ENCODE measurements at places on chromosomes 1 and 21.

DNA sequence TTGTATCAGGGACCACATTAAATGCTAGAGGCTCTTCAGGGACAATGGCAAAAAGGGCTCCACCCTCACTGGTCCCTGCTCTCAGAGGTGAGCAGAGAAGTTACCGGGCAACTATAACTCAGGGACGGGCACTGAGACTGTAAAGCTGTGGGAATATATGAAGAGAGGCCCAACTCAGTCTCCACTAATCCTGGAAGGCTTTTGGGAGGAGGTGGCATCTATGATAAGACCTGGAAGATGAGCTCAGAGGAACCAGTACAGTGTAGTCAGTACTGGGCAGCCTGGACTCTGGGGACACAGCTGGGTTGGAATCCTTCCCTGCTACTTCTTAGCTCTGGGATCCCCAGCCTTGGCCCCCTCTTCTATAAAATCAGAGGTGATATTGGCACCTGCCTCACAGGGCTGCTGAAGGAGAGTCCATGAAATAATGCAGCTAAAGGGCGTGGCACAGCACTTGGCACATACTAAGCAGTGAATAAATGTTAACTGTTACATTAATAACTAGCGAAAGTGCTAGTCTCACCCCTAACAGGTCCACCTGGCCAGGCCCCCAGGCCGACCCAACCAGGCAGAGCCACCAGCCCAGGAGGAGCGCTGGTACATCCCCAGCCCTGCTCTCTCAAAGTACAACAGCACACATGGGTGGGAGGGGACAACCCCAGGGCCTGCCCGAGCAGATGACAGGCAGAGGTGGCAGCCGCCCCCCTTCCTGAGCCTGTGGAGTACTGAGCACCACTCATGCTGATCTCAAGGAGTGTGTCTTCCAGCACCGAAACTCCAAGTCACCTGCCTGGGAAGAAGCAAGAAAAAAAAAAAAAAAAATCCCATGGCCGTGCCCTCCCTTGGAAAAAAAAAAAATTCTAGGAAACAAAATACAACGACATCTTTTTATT, 62.7 kb downstream of the CASZ1 start:
- DNase-seq = peak; percentile 69

- DNase-seq = no peak
These were observed 1132.4 kb upstream of the B3GALT2 start for GRCh38 chr1:194318790-194319280.

- peak; percentile 30 for DNase-seq
These were observed 294.2 kb downstream of the KIF26B start for GRCh38 chr1:245448975-245449431.

DNA sequence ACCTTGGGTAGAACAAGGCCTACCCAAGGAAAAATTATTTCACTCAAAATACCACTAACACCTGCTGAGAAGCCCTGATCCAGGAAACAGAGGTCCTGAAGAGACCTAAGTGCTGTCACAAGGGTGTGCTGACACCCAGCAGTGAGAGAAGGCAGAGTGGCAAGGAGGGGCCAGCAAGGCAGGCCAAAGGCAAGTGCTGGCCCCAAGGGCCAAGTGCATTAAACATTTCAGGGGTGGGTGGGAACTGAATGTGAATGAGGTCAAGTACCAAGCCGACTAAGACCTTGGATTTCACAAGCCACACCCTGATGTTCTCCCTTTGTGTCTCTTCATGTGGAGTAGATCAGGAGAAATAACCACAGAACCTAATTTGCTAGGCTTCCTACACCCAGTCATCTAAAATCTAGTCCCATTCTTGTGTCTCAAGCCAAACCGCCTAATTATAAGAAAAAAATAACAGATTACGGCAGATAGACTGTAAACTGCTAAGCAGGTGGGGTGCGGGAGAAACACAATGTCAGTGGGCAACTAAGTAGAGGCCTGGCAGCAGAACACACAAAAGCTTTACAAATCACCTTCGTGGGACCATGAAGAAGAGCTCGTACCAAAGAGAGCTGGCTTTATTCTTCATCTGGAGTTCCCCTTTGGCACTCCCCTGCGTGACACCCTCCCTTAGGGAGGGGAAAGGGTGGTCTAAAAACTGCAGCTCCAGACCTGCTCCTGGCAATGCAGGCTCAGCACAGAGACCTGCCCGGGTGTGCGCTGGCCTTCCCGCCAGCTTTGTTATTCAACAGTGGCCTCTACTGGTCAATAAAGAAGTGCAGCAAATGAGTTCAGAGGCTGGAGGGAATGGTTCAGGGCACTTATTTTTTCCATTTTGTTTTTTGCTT, 8.7 kb downstream of the UBE2G2 start:
- DNase-seq = peak; percentile 80
